Stimulated activated CD4-positive, alpha-beta T cell treated with anti-CD3 and anti-CD28 coated beads, Interleukin-12 subunit alpha, Interleukin-12 subunit beta, amount 100 ng/mL, for 48 hours (primary cell): ENCODE measurements at places on chromosomes 11 and 22.

GRCh38 chr22:27996981-27997380 lies 77.9 kb upstream of the PITPNB start:
- DNase-seq, result no peak

DNA sequence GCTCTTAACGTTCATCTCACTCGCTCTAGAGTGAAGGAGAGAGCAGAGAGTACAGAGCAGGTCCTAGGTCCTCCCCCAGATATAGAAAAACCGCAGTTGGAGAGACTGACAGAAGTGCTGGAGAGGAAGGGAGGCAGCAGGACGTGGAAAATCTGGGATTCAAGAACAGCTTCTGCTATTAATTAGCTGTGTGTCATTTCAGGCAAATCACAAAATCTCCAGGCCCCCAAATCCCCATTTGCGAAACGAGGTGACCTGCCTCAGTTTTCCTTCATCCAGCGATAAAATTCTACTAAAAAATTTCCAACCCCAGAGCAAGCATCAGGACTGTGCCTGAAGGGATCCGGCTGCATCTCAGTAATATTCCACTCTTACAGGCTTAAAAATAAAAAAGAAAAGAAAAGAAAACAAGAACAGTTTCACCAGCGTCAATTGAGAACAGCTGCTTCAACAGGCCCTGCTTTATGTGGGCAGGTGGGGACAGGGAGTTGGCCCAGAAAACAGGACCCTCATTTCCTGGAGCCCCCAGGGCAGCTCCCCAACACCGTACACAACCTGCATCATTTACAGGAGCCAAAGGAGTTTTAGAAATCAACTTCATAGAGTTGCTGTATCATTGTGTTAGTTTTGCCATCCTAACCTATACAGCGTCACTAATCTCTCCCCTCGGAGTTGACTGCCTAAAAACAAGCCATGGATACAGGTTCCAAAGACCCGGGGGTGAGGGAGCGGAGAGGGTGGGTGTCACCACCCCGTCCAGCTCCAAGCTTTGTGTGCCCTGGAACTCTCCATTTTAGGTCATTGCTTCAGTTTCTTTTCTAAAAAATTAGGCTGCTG lies 2.3 kb upstream of the MALAT1 start:
- no peak for DNase-seq

GRCh38 chr22:48431014-48431413 lies 1396.7 kb downstream of the BRD1 start:
- DNase-seq, result no peak

- DNase-seq, result no peak
These were observed 19.3 kb upstream of the TOP3B start for GRCh38 chr22:22001664-22002525.

- DNase-seq, result no peak
These were observed 2.9 kb downstream of the BCR start for GRCh38 chr22:23183061-23183698.

DNA sequence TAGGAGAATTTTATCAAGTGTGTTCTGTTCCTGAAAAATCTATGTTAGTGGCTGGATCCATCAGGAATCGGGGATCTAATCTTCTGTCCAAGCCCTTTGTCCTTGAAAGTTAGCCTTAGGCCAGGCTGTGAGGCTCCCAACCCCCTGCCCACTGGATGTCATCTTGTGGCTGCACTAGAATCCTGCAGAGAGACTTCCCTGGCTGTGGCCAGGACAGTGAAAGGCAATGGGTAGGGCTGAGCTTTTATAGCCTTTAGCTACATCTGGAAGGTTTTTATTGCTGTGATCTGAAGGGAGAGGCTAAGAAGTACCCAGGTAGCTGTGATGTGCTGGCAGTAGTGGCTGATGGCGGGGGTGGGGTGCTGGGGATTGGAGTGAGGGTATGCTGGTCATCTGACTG lies 2.1 kb downstream of the OAF start:
- DNase-seq, result no peak

DNA sequence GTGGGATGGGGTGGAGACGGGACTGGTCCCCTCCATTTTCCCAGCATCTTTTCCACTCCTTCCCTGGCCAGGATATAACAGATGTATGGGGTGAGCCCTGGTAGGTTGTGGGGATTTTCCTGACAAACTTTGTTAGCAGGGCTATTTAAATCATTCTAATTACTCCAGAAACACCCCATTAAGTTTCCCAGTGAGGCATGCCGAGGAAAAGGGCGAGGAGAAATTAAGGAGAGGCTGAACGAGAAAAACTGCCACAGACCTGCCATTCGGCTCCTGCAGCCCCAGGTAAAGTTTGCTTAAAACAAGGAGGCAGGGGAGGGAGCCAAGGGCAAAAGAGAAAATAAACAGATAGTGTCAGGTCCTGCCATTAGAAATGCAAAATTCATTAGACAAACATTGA lies 428.2 kb downstream of the BUD13 start:
- no peak for DNase-seq

DNA sequence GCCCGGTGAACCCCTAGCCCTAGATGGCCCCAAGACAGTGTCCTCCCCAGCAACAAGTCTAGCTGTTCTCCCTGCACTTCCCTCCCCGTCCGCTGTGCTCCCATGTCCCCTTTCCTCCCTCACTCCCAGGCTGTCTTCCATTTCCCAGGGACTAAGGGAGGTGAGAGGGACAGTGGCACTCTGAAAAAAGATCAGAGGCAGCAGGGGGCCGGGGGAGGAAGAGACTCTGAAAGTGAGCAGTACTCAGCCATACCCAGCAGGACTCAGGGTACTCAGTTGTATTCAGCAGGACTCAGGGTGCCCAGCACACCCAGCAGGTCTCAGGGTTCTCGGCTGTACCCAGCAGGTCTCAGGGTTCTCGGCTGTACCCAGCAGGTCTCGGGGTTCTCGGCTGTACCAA lies 48.4 kb upstream of the THY1 start:
- no peak for DNase-seq

GRCh38 chr11:83257761-83258168 lies 28.4 kb downstream of the CCDC90B start:
- DNase-seq, result no peak

- DNase-seq, result no peak
These were observed 4.3 kb upstream of the TBC1D22A start for GRCh38 chr22:46758121-46758520.

DNA sequence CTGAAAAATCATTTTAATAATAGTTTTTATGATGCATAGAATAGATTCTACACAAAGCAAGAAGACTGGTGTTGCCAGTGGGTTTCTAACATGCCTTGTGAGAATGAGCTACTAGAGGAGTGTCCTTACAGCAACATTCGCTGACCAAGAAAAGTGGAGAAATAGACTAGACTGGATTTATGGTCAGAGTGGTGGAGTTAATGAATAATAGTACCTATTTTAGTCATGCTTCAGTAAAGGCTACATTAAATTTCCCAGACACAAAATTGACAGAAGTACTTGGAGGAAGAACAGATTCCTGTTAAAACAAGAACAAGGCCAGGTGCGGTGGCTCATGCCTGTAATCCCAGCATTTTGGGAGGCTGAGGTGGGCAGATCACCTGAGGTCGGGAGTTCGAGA lies 539.2 kb downstream of the ETS1 start:
- no peak for DNase-seq

DNA sequence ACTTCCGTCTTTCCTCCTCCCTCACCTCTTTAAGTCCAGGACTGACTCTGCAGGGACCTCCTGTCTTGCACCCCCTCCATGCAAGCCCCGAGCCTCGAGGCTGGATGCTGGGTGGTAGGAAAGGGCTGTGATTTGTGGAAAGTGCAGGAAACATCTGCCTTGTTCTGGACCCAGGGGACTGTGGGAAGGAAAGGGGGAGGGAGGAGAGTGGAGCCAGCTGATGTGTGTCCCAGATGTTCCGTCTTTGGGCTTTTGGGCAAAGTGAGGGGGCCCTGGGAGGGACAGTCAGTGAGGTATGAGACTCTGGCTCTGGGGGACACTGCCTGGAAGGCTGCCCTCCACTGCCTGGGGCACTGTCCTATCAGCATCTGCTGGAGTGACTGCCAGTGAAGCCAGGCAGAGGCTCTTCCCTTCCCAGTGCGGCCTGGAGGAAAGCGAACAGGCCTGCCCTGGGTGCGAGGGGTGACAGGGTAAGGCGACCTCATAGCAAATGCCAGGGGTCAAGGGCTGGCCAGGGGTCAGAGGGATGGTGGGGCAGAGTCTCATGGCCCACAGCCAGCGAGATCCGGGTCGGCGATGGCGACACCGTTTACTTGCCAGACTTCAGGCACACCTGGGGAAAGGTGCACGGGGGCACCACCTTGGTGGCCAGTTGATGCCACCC lies 1.7 kb downstream of the MRGPRD start:
- DNase-seq, result no peak

DNA sequence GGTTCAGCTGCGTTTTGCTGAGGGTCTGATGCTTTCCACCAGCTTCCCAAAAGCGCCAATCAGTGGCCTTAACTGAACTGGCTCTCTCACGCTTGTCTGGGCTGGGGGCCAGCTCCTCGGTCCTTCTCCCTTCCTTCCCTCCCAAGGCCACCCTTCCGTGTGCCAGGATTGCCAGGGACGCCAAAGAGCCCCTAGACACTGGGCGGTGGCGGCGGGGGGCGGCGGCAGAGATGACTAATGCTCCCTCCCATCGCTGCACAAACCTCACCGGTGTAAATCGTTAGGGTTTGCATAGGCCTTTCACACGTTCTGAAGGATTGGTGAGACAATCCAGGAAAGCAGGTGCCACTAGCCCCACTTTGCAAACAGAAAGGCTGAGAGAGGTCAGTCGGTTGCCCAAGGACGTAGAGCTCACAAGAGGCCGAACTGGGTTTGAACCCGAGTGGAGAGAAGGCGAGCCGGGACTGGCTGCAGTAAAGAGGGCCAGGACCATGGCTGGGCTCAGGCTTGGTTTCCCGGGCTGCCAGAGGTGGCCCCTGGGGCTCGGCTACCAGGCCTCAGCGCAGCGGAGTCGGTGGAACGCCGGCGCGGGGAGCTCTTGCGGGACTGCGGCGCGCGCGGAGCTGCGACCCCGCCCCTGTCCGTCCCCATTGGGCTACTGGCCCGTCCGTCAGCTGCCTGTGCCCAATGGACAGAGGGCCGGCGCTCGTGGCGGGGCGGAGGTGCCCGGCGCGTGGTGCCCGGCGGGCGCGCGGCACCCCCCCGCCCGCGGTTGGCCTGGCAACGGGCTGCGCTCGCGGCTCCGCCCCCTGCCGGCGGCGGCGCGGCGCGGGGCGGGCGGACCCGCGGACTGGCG lies 589 bp upstream of the GNAZ start:
- peak; percentile 76 for DNase-seq

GRCh38 chr11:26976389-26976788 lies 17.5 kb upstream of the FIBIN start:
- no peak for DNase-seq

DNA sequence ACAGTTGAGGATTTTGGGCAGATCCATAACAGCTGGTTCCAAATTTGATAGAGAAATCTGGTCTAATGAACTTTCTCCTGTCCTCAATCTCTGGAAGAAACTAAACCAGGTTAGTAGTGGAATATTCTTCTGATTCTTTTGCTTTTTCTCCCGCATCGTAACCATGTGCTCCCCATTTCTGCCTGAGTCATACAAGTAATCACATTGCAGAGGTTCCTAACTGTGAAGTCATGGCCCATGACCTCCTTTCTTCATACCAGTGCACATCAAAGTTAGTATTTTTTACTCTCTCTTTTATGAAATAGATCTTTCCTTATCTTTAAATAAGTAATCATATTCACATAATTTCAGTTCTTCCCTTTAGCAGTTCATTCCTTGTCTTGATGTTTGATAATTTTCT lies 249.0 kb downstream of the DYNC2H1 start:
- DNase-seq, result no peak

- no peak for DNase-seq
These were observed 92.1 kb downstream of the CACNA1I start for GRCh38 chr22:39662686-39663052.

DNA sequence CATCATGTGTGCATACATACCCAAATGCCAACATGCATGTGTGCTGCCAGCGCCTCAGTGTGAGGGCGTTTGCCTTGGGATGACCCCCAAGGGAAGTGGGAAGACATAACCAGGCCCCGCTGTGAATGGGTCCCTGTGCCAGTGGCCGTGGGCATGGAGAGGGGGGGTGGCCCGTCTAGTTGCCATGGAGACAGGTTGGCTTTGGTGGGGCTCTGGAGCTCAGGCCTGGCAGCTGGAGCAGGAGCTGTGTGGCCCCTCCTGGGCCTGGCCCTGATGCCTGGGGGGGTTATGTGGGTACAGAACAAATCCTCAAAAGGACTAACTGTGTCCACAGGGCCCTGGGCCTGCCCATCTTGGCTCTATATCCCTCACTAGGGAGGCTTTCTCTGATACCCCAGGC lies 8.0 kb downstream of the SYT7 start:
- DNase-seq, result no peak

- no peak for DNase-seq
These were observed 12.6 kb downstream of the POLR2F start for GRCh38 chr22:37965940-37966664.

GRCh38 chr22:38479096-38479837 lies 11.4 kb downstream of the KDELR3 start:
- DNase-seq, result no peak

DNA sequence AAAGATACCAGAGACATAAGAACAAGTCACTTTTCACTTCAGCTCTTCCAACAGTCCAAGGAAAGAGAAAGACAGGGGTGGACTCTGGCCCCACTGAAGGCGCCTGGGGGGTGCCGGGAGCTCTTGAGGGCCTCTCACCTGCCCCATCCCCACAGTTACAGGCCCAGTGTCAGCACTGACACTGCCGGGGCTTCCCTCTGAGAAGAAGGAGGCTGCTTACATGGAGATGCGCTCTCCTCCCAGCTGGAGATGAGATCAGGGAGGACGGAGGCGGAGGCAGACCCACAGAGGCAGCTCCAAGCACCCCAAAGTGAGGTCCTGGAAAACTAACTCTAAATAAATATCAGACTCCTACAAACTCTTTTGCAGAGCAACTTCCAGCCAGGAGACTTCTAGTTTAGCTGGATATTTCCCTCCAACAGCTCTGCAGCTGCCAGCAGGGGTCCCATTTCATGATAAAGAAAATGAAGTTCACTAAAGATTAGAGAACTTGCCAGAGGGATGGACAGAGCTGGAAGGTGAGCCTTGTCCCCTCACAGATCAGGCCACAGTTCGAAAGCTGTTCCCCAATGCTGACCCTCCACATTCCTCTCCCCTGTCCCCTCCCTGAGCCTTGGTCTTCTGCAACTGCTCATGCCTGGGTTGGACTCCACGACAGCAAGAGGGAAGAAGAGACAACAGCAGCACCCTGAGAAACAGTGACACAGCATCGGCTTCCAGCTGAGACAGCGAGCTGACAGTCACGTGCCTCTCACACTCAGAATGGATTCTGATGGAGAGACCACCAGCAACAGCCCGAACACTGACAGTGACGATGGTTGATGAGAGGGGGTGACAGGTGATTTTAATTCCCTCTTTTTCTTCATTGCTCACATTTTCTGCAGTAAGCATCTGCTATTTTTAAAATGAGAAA lies 5.8 kb downstream of the CARS1 start:
- DNase-seq, result no peak

- no peak for DNase-seq
These were observed 50.7 kb downstream of the CD82 start for GRCh38 chr11:44615913-44616791.

GRCh38 chr11:107018219-107018901 lies at the start of gene GUCY1A2:
Gene GUCY1A2, minus strand, starts transcription at chr11:107018476. Its CDS starts 421 bp downstream, at chr11:107018055.
- no peak for DNase-seq

DNA sequence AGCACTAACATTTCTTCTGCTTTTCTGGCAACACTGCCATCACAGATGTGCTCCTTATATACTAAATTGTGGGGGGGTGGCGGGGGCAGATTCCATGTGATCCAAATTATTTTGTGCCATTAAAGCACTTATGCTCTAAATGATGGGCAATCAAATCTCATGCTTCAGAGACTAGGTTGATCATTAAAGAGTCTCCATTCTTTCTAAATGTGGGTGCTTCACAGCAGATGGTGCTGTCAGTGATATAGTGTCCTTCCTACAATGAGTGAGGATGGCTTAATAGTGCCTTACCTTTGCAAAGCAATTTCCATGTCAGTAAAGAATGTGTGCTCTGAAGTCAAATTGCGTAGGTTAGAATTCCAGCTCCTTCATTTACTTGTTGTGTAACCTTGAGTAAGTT lies 589.8 kb downstream of the ETS1 start:
- no peak for DNase-seq
